Vagina (tissue), 2 donors: ENCODE measurements at places on chromosomes 2 and 18. TPM values are rescaled to one million over a fixed set of nuclear protein-coding genes. Genes with fewer than 3 reads are reported as not detected.
A peak's percentile ranks its signal among the peaks of the same experiment; 100 is the strongest.

PRSS56 gene
- not detected for total RNA-seq

REG1A gene
- not detected for total RNA-seq

CEBPZ gene
- total RNA-seq, result 27.0 TPM

C1GALT1C1L gene
- 1.2 TPM for total RNA-seq

TNS1 gene
- total RNA-seq, result 216 TPM

RFTN2 gene
- 10.8 TPM for total RNA-seq

SERPINE2 gene
- total RNA-seq, result 52.3 TPM

DNA sequence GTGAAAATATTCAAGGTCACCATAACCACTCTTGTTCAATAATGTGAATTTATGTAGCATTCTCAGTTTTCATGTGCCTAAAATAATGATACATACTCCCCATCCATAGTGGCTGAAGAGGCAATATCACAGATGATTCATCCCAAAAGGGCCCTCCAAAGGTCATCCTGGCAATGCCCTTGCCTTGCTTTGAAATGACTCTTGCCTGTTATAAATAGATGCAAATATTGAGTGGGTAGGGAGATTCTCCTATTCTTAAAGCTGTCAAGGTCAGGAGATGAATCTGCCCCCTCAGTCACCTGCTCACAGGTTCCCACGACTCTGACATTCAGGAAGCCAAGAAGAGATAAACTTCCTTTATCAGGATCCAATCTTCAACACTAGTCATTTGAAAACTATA is 490.5 kb downstream of the TNS1 start:
- no peak overlapping the region for H3K4me3 ChIP-seq
- H3K27ac ChIP-seq, result no peak overlapping the region
- H3K4me1 ChIP-seq, result peaks cover 6% of the 10 kb centered on the region
- DNase-seq, result no peak
- H3K27me3 ChIP-seq, result no peaks in the 10 kb centered on the region
- no peaks in the 10 kb centered on the region for H3K36me3 ChIP-seq

DNA sequence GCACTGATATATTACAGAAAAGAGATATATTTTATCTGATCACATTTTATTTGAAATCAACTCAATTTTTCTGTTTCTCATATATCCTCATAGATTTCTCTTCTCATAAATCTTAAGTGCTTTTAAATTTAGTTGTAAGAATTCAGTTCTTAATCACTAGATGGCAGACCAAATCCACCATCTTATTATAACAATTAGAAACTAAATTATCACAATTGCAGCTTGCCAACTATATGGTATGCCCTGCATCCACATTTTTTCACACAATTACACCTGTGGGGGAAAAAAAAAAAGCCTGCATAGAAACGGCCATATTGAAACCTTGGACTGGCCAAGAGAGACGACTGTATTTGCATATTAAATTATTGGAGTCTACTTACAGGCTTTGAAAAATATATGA is 64.4 kb downstream of the COL5A2 start:
- no peak overlapping the region for H3K27ac ChIP-seq
- H3K27me3 ChIP-seq, result no peaks in the 10 kb centered on the region
- no peak for DNase-seq
- peaks cover 18% of the 10 kb centered on the region for H3K4me1 ChIP-seq
- H3K36me3 ChIP-seq, result no peaks in the 10 kb centered on the region
- no peak overlapping the region for H3K4me3 ChIP-seq

- no peaks in the 10 kb centered on the region for H3K4me1 ChIP-seq
- DNase-seq, result no peak
- H3K4me3 ChIP-seq, result no peak overlapping the region
Observed at GRCh38 chr2:142718576-142719155, 158.8 kb upstream of the KYNU start.

- H3K4me3 ChIP-seq, result no peak overlapping the region
- no peaks in the 10 kb centered on the region for H3K27me3 ChIP-seq
- DNase-seq, result no peak
- no peaks in the 10 kb centered on the region for H3K4me1 ChIP-seq
Observed at GRCh38 chr2:212979046-212979612, 172.3 kb downstream of the IKZF2 start.

GRCh38 chr2:6590442-6590841 is 275.3 kb downstream of the CMPK2 start:
- H3K4me1 ChIP-seq, result no peaks in the 10 kb centered on the region
- no peak for DNase-seq
- no peaks in the 10 kb centered on the region for H3K36me3 ChIP-seq
- H3K4me3 ChIP-seq, result no peak overlapping the region

DNA sequence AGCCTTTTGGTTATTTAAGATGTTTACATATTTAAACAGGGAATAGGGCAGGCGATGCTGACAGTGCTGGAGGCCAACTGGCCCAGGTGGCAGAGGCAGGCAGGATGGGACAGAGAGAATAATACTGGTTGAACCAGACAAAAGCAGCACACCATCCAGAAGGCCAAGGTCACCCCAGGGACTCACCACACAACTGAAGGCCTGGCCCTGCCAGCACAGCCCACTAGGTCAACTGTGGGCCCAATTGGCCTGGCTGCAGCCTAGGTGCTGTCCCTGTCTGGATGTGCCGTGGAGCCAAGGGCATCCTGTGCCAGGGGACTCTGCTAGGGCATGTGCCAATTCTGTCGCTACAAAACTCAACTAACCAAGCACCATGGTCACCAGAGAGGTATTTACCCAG is 69.2 kb downstream of the RNF152 start:
- no peak for DNase-seq
- H3K27ac ChIP-seq, result no peak overlapping the region
- no peak overlapping the region for H3K4me3 ChIP-seq
- H3K36me3 ChIP-seq, result no peaks in the 10 kb centered on the region
- H3K27me3 ChIP-seq, result no peaks in the 10 kb centered on the region

- H3K4me1 ChIP-seq, result peaks cover 1% of the 10 kb centered on the region
- no peak overlapping the region for H3K4me3 ChIP-seq
- no peak for DNase-seq
Observed at GRCh38 chr2:171180229-171180930, 19.7 kb upstream of the TLK1 start.

DNA sequence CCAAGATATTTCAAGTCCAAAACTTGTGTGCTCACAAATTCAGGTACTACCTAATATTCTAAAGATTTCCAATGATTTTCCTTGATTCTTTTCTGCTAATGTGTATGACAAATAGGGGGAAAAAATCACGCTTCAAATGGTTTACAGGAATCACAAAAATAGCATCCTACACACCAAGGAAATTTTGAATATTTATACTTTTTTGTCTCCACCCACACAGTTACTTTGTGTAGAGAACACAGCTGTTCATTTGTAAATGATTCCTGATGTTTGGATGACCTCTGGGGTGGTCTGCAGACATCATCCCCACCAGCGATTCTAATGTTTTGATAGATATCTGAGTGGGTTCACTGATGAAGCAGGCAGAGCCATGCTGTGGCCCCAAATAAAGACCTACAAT is 260.6 kb upstream of the NCKAP5 start:
- no peak overlapping the region for H3K27ac ChIP-seq
- no peaks in the 10 kb centered on the region for H3K4me1 ChIP-seq
- no peaks in the 10 kb centered on the region for H3K36me3 ChIP-seq
- peak; percentile 4 for DNase-seq

DNA sequence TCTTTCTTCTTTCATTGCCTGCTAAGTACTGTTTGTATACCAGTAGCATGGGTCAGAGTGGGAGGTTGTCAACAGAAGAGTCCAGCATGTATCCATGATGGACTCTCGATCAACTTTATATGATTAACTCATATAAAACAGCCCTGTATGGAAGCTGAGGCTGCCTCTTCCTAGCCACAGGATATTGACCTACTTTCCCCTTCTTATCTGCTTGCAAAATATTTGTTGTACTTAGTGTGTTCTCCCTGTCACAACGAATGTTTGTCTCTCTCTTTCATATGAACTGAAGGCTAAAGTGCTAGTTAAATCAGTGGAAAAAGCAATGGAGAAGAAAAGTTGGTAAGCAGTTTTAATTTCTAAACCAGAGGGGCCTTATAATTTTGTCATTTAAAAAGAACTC is 17.8 kb downstream of the MYO1B start:
- no peaks in the 10 kb centered on the region for H3K36me3 ChIP-seq
- H3K4me1 ChIP-seq, result peaks cover 29% of the 10 kb centered on the region
- H3K27ac ChIP-seq, result no peak overlapping the region

DNA sequence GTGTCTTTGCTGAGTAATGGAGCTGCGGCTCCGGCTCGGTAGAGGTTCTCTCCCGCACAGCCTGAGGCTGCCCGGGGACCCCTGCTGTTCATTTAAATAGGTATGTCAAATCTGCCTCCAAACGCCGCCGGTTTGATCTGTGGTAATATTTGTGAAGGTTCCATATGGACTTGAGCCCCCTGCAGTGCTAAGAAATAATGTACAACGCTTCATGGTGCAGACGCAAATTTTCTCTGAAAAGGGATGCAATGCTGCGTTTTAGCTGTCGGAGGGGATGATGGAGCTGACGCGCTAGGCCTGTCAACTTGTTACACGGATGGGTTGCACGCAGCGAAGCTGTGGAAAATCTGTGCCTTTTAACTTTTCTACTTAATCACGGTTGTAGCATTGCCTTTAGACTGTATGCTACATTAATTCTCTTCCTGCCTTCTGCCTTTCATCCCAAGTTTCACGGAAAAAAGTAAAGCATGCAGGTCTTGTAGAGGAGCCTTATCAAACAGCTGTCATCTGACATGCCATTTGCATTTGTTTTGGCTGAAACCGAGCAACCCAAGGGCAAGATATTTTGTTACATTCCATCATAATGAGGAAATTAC is 43.2 kb downstream of the MRPS9 start:
- H3K27ac ChIP-seq, result no peak overlapping the region
- H3K27me3 ChIP-seq, result no peaks in the 10 kb centered on the region
- no peak overlapping the region for H3K4me3 ChIP-seq
- no peak for DNase-seq
- H3K36me3 ChIP-seq, result peaks cover 4% of the 10 kb centered on the region
- H3K4me1 ChIP-seq, result no peaks in the 10 kb centered on the region

- no peak overlapping the region for H3K4me3 ChIP-seq
- peaks cover 10% of the 10 kb centered on the region for H3K4me1 ChIP-seq
- no peaks in the 10 kb centered on the region for H3K36me3 ChIP-seq
- no peak overlapping the region for H3K27ac ChIP-seq
Observed at GRCh38 chr2:224194161-224194560, 155.1 kb upstream of the SERPINE2 start.

DNA sequence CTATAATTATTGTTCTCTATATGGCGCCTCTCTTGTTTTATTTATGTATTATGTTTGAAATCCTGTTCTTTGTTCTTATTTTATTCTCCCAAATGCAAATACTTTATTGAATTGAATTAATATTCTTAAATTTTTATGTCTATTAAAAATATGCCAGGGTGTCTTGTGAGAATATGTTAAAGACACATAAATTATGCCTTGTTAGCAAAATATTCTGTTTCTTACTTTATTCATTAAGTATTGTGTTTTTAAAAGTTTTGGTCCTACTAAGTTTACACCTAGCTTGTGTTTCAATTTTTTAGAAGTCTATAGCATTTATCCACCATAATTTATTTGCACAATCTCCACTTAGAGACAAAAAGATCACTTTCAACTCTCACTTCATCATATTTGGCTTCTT is 741.5 kb upstream of the SLC39A10 start:
- no peak overlapping the region for H3K27ac ChIP-seq
- no peaks in the 10 kb centered on the region for H3K4me1 ChIP-seq
- no peak overlapping the region for H3K4me3 ChIP-seq

DNA sequence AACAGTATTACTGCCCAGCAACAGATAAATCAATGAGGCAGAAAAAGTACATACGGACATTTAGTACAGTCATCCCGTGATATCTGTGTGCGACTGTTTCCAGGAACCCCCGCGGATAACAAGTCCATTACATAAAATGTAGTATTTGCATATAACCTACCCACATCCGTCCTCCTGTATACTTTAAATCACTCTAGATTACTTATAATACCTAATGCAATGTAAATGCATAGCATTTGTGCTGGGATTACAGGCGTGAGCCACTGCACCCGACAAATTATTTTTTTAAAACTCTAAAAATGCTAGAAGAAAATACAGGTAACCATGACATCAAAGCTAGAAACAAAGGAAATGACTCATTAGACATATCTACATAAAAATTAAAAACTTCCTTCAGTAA is 91.6 kb downstream of the FAM161A start:
- peaks cover 9% of the 10 kb centered on the region for H3K4me1 ChIP-seq
- no peaks in the 10 kb centered on the region for H3K27me3 ChIP-seq
- no peak for DNase-seq

- no peak overlapping the region for H3K4me3 ChIP-seq
- peaks cover 14% of the 10 kb centered on the region for H3K36me3 ChIP-seq
- no peak for DNase-seq
- H3K27ac ChIP-seq, result no peak overlapping the region
- H3K4me1 ChIP-seq, result peaks cover 14% of the 10 kb centered on the region
- H3K27me3 ChIP-seq, result no peaks in the 10 kb centered on the region
Observed at GRCh38 chr2:60891180-60891579, 9.8 kb downstream of the REL start.

DNA sequence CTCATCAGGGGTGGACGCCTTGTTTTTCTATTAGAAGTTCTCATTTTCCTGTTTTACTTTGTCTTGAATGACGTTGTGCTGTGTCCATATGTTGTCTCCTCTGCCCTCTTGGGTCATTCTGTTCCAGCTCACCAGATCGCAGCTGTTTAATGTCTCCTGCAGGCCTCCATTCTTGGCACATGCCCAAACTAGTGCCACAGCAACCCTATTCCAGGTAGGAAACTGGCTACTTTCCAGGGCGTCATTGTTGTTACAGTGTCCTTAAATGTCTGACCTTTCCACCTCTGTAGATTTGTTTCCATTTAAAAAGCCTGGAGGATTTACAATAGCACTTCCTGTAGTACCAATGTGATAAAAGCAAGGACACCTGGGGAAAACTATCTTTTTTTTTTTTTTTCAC is 500.7 kb downstream of the METTL4 start:
- no peaks in the 10 kb centered on the region for H3K36me3 ChIP-seq
- H3K27ac ChIP-seq, result no peak overlapping the region
- no peak overlapping the region for H3K4me3 ChIP-seq
